T-helper 1 cell (primary cell): ENCODE measurements at places on chromosomes 1 and 21.
A peak's percentile ranks its signal among the peaks of the same experiment; 100 is the strongest.

DNA sequence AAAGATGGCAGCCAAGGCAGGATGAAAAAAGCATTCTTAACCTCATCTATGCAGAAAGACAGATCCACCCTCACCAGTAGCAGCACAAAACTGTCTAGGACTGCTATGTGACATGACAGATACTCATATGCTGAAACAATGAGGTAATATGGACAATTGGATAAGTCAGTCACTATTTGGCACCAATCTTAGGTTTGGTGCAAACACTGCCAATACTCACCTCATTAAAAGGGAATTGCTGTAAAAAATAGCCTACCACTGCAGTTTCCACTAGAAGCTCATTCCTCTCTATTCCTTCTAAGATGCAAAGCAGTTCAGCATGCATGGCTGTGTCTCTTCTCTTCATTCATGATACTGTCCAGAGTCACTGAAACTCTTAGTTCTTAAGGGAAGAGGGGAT lies 91.7 kb downstream of the TBX15 start:
- no peak for DNase-seq

- no peak for DNase-seq
Observed at GRCh38 chr1:213884402-213884801, 103.4 kb upstream of the PROX1 start.

DNA sequence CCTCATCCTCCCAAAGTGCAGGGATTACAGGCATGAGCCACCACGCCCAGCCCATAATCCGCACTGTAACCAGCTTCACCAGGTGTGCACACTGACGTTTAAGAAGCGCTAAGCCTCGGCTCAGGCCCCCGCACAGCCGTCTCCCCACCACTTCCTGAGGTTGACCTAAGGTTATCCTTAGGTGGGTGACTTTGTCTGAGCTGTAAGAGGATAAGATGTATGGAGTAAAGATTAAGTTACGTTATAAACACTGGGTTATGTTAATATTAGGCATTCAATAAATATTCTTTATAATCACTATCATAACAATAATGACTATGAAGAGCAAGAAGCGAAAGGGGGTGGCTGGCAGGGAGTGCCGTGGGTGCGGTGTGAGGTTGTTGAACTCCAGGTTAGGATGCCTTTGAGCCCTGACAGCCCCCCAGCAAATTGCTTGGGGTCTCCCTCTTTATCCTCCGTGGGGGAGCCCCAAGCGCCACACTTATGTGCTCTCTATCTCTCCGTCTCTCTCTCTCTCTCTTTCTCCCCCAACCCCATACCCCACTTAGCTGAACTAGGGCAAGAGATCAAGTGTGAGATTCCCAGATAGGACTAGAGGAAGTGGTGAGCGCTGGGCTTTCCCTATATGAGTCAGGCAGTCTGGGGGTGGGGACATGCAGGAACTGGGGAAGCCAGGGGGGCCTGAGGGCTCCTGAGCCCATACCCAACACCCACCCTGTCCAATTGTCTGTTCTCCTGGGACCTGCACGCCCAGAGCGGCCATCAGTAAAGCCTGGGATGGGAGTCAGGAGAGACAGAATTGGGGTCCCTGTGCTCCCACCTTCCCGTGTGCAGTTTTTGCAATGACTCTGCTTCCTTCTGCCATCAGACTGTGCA lies 7.6 kb downstream of the EFHD2 start:
- peak; percentile 55 for DNase-seq

DNA sequence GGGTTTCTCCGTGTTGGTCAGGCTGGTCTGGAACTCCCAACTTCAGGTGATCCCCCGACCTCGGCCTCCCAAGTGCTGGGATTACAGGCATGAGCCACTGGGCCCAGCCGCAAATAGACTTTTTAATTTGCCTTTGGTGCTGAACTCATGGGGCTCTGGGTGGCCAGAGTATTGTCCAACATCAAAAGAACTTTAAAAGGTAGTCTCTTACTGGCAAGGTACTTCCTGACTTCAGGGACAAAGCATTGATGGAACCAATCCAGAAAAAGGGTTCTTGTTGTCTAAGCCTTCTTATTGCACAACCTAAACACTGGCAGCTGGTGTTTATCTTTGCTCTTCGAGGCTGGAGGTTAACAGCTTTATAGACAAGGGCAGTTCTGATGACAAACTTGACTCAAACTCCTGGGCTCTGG lies 3.8 kb upstream of the KTI12 start:
- DNase-seq = no peak

- no peak for DNase-seq
Observed at GRCh38 chr1:150141452-150141851, 8.3 kb upstream of the PLEKHO1 start.
